ENCODE measurements at places on chromosomes 16 and 17. TPM values are rescaled to one million over a fixed set of nuclear protein-coding genes. Genes with fewer than 3 reads are reported as not detected.

DNA sequence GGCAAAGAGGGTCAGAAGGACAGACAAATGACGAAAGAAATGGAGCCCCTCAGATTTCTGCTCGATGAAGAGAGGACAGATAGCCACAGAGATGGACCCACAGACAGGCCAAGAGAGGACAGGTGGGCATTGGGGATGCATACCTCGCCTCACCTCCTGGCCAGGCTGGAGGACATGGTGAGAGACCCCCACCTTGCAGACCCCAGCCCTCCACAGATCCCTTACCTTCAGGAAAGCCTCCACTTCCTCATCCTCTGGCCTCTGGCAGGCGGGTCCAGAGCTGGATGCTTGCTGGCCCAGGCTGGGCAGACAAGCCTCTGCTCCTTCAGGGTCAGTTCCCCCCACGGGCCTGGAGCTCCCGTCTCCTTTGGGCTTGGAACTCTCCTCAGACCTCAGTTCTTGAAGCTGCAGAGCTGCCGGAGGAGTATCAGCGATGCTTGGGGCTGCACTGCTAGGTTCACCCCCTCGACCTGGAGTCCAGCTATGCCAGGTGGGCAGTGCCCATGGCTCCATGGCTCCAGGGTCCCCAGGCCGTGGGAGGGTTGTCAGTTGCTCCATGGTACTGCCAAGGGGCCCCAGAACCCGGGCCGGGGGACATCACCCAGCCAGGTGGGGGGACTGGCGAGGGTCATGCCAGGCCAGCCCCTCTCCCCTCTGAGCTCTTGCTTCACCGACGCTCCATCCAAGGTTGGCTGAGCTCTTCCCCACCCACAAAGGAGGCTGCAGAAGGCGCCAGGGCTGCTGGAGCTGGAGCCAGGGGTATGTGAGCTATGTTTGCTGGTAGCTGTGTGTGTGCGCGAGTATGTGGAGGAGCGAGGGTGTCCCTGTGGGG is 1.0 kb downstream of the TSPOAP1 start:
- DNase-seq = no peak

GRCh38 chr16:67865318-67865717 is 7.5 kb upstream of the EDC4 start:
- DNase-seq = no peak

- no peak for DNase-seq
Observed at GRCh38 chr17:76277300-76278267, 12.4 kb downstream of the UBALD2 start.

GRCh38 chr17:32958418-32958817 is 30.5 kb downstream of the TMEM98 start:
- no peak for DNase-seq

OGFOD3 gene
- total RNA-seq = 28.4 TPM

DNA sequence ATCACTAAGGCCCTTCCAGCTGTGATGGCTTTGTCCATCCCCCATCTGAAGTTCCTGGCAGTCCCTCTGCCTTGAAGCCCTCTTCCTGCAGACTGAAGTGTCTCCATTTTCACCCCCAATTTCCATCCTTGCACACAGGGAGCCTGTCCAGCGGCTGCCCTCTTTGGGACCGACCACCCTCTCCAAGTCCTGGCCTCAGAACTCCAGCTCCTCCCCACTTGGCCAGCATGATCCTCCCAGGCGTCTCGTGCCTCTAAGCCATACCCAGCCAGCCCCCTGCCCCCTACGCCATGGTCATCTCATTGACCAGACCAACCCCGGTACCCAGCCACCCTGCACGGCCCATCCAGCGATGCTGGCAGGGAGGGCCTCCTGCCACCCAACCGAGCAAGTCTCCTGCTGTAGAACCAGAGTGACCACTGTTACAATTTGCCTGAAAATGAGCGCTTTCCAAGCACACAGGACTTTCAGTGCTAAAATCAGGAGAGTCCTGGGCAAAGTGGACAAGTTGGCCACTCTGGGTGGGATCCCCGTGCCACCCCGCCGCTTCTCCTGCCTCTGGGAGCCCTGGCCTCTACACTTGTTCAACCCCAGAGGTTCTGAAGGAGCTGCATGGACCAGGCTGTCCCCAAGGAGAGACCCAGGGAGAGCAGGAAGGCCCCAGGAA is 362.0 kb downstream of the SEC14L1 start:
- peak; percentile 44 for DNase-seq

- DNase-seq = no peak
Observed at GRCh38 chr16:78392585-78393195, 293.2 kb downstream of the WWOX start.

DNA sequence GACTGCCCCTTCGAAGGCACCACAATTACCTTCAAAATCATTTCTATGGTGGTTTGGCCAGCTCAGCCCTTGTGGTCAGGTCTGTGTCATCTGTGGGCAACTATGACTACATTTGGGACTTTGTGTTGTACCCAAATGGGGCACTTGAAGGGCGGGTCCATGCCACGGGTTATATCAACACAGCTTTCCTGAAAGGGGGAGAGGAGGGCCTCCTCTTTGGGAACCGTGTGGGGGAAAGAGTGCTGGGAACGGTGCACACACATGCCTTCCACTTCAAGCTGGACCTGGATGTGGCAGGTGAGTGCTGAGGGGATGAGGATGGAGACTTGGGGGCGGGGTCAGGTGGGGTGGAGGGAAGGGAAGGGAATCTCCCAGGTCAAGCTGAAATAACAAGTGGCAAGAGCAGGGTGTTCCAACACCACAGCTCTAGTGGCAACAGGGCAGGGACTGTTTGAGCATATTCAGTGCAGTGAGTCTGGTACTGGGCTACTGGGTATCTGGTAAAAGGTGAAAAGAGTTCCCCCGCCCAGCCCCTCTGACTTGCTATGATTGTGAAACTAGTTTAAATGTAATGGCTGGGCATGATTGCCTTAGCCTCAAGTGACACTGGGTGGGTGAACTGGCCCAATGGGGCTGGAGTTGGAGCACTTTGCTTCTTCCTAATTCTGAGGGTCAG is 1.7 kb downstream of the AOC2 start:
- no peak for DNase-seq

DNA sequence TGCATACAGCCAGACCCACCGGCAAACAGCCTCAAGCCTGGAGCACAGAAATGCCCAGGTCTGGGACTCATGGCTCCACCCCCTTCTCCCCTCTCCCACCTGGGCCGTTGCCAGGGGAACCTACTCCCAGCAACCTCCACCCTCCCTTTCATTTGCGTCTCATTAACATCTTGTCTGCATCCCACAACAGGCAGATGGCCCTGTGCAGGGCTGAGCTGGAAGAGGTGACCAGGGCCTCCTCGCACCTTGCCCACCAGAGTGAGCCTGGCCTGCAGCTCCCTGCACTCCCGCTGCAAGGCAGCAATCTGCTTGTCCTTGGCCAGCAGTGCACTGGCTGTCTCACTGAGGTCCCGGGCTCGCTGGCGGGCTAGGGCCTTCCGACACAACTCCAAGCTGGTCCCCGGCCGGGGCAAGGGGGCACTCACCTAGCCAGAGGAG is 3.3 kb downstream of the TSPOAP1 start:
- DNase-seq = no peak

Data from CD8-positive, alpha-beta memory T cell (primary cell).